A549 treated with RU486 at 1 μM for 4 hours (cell line): ENCODE measurements at places on chromosomes 7 and 10. TPM values are rescaled to one million over a fixed set of nuclear protein-coding genes. Genes with fewer than 3 reads are reported as not detected.

Gene LAMB4
- 0.07 to 0.57 TPM (median 0.22 TPM) in 4 of 5 replicates, not detected in the other for total RNA-seq

Gene CALCR
- total RNA-seq, result 0.02 TPM in 1 of 5 replicates, not detected in the others

Gene SMC3
- 31.2 to 70.4 TPM (median 47.8 TPM) in 5 replicates for total RNA-seq

Gene FBXO24
- 0.21 to 0.27 TPM (median 0.27 TPM) in 3 of 5 replicates, not detected in the others for total RNA-seq

Gene GBX1
- 0.17 to 0.45 TPM in 2 of 5 replicates, not detected in the others for total RNA-seq

Gene C10orf105
- total RNA-seq, result not detected in 5 replicates

Gene MINDY4
- total RNA-seq, result 2.8 to 3.3 TPM (median 3.0 TPM) in 5 replicates

Gene TAS2R3
- total RNA-seq, result not detected in 5 replicates

Gene GCK
- not detected in 5 replicates for total RNA-seq

Gene LGI1
- not detected in 5 replicates for total RNA-seq

Gene HYAL4
- total RNA-seq, result not detected in 5 replicates

Gene SLF2
- total RNA-seq, result 5.7 to 10.5 TPM (median 9.6 TPM) in 5 replicates

Gene POU6F2
- total RNA-seq, result not detected in 5 replicates

Gene MUC3A
- total RNA-seq, result 10.0 to 17.6 TPM (median 16.9 TPM) in 5 replicates

Gene LRIT2
- total RNA-seq, result not detected in 5 replicates

Gene SPDYE11
- not detected in 5 replicates for total RNA-seq

Gene INSIG1
- 15.9 to 21.3 TPM (median 18.2 TPM) in 5 replicates for total RNA-seq

Gene ZNF804B
- not detected in 5 replicates for total RNA-seq

Gene GIMAP6
- not detected in 5 replicates for total RNA-seq

Gene AGMO
- 0.64 to 1.2 TPM (median 0.87 TPM) in 5 replicates for total RNA-seq

Gene ELAPOR2
- total RNA-seq, result 0.06 to 0.17 TPM in 2 of 5 replicates, not detected in the others

Gene EIF4EBP2
- total RNA-seq, result 10.9 to 16.5 TPM (median 15.8 TPM) in 5 replicates

Gene GPRIN2
- total RNA-seq, result 22.4 to 40.2 TPM (median 29.9 TPM) in 5 replicates

Gene NPC1L1
- total RNA-seq, result 0.05 to 0.14 TPM (median 0.06 TPM) in 5 replicates

Gene PNLIPRP1
- total RNA-seq, result not detected in 5 replicates

Gene PPP1R17
- not detected in 5 replicates for total RNA-seq

Gene FAM13C
- 0.15 to 0.27 TPM in 2 of 5 replicates, not detected in the others for total RNA-seq

Gene RET
- 0.48 to 1.1 TPM (median 0.76 TPM) in 5 replicates for total RNA-seq

Gene GARIN1A
- 0.42 to 1.4 TPM (median 0.71 TPM) in 5 replicates for total RNA-seq
